ENCODE measurements at places on chromosomes 3 and 15.

GRCh38 chr15:48550822-48551525 is 94.5 kb downstream of the FBN1 start:
- no peak for DNase-seq

DNA sequence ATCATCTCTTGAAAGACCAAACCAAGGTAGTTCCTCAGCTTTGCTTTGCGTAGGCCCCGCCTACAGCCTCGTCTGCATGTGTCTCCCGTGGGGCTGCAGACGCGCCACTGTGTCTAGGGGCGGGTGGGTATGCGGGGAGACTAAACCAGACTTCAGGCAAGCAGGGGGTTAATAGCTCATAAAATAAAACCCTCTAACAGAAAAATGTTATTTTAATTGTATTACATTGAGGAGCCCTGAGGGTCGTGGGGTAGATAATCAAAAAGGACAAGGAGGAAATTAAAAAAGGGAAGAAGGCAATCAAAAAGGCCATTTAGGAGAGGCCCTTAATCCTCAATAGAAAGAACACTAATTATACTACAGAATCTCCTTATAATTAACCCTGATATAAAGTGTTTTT is 247.6 kb upstream of the ICE2 start:
- no peak for DNase-seq

- no peak for DNase-seq
Observed at GRCh38 chr3:129702934-129703712, 96.6 kb upstream of the PLXND1 start.

DNA sequence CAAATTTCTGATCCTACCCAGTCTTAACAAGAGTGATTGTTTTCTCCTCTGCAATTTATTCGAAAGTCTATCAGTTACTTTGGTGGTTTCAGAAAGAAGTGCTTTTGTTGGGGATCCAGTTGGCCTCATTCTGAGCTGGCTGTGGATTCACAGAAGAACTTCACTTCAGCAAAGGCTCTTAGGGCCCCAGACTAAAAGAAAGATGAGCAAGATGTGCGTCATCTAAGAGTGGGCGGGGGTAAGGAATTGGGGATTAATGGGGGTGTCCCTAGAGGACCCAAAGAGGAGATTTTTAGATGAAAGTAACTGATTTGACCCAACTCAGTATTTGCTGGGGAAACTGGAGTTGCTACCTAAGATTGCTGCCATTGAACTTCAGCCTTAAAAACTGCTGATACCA is 63.9 kb upstream of the TSEN2 start:
- DNase-seq = no peak

DNA sequence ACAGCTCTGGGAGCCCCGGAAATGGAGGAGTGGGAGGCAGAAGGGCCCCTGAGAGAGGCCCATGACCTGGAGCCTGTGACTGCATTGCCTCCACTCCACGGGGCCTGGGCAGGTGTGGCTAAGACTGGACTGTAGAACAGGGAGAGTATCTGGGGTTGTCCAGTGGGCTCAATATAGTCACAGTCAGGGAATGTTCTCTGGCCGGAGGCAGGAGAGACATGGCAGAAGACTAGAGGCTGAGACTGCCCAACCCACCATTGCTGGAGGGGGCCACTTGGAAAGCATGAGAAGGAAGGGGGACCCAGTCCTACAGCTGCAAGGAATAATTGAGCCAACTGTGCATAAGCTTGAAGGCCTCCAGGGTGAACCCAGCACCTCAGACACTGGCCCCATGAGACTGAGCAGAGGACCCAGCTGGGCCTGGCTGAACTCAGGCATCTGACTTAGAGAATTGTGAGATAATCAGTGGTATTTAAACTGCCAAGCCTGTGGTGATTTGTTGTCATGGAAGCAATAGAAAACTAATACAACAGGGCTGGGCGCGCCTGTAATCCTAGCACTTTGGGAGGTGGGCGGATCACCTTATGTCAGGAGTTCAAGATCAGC is 33.1 kb downstream of the NIPA2 start:
- no peak for DNase-seq

GRCh38 chr3:159789742-159790635 is 198.6 kb upstream of the IL12A start:
- no peak for DNase-seq

DNA sequence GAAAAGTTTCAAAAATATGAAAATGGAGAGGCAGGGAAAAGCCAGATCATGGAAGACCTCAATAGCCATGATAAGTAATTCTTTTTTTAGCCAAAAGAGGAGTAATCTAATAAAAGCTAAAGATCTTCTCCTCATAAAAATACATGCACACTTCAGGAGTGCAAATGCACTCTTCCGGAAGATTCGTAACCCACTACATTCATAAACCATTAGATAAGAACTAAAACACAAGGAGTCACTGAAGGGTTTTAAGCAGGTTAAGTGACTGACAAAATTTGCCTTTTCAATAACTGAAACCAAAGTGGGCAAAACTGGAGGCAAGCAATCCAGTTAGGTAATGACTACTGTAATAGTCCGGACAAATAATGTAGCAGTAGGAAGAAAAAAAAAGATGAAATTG is 46.0 kb downstream of the UBE3A start:
- DNase-seq = no peak

- DNase-seq = peak; percentile 18
Observed at GRCh38 chr3:189862385-189862998, 231.3 kb downstream of the TP63 start.

DNA sequence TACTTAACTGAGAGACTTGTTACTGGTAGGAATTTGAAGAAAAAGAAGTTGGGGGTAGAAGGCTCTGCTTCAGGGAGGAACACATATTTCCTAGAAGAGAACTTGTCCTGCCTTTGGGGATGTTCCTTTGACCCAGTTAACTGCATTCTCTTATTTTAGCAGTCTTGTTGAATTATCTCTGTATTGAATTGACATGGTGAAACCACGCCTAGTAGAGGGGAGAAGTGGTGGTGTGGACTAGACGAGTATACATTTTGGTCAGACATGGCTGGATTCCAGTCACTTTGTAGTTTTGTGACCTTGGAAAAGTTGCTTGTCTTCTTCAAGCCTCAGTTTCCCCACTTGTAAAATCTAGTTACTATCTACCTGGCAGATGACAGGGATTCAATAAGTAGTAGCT is 87.8 kb downstream of the FNDC3B start:
- no peak for DNase-seq

- DNase-seq = no peak
Observed at GRCh38 chr15:45224621-45225217, 27.3 kb upstream of the SLC28A2 start.

GRCh38 chr3:195221876-195222617 is 48.9 kb downstream of the XXYLT1 start:
- no peak for DNase-seq

- DNase-seq = no peak
Observed at GRCh38 chr3:26292780-26293179, 329.8 kb upstream of the LRRC3B start.

GRCh38 chr3:63287610-63288009 is 9.5 kb downstream of the SYNPR start:
- no peak for DNase-seq

- DNase-seq = no peak
Observed at GRCh38 chr3:148131990-148132638, 565.6 kb upstream of the AGTR1 start.

DNA sequence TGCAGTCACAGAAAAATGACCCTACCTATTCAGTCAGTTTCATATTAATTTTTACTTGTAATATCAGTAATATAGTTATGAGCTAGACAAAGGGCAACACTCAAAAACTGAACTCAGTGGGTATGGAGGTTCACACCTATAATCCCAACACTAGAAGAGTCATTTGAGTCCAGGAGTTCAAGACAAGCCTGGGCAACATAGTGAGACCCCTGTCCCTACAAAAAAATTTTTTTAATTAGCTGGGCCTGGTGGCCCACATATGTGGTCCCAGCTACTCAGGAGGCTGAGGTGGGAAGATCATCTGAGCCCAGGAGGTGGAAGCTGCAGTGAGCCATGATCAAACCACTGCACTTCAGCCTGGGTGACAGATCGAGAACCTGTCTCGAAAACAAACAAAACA is 3.1 kb downstream of the TMF1 start:
- no peak for DNase-seq

- no peak for DNase-seq
Observed at GRCh38 chr3:115052906-115053305, 94.2 kb downstream of the ZBTB20 start.

DNA sequence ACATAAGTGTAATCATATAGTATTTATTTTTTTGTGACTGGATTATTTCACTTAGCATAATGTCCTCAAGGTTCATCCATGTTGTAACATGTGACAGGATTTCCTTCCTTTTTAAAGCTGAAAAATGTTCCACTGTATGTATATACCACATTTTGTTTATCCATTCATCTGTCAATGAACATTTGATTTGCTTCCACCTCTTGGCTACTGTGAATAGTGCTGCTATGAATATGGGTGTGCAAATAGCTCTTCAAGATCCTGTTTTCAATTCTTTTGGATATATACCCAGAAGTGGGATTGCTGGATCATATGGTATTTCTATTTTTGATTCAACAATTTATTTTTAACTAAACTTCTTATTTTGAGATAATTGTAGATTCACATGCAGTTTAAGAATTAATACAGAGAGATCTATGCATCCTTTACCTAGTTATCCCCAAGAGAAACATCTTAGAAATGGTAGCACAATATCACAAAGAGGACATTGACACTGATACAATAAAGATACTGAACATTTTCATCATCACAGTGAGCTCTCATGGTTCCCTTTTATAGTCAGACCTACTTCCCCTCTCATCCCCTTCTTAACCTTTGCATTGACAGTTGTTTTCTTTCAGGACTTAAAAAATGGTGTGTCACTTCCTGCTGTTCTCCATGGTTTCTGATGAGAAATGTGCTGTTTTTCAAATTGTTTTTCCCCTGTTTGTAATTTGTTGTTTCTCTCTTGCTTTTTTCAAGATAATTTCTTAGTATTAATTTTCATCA is 90.1 kb downstream of the SATB1 start:
- peak; percentile 51 for DNase-seq

GRCh38 chr3:9183811-9184460 is 65.5 kb downstream of the SRGAP3 start:
- DNase-seq = no peak

DNA sequence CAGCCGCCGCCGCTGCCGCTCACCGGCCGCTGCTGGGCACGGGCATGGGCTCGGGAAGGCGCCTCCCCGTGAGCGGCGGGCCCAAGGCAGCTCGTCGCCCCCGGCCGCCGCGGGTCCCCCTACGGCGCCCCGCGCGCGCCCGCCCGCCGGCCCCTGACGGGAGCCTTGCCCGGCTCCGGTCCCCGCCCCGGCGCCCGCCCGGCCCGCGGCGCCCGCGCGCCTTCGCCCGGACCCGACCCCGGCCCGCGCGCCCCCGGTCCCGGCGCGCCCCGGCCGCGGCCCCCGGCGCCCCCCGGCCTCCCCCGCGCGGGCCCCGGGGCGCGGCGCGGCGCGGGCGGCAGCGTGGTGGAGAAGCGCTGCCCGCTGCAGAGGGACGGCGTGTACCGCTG is 177.7 kb downstream of the OR4M2 start:
- DNase-seq = no peak

DNA sequence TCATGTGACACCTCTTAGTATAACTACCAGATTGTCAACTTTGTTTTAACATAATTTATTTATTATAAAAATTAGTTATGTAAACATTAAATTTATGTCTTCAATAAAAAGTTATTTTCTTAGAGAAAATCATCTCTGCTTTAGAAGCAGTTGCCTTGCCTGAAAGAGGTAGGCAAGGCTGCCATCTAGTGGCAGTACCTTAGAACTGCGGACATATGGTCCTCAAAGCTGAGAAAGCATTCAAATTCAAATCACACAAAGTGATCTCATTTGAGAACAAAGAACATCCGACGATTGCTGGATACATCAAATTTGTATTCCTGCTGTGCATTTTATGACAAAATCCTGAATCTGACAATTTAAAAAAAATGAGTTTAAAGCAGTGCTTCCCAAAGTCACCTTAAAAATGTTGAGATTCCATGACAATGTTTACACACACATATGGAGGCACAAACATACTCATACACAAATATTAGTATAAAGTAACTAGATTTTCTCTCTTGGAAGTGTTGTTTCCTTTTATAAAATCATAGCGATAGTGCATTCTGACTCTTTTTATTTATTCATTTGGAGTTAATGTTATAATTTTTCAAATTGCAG is 617.4 kb downstream of the CADM2 start:
- no peak for DNase-seq

DNA sequence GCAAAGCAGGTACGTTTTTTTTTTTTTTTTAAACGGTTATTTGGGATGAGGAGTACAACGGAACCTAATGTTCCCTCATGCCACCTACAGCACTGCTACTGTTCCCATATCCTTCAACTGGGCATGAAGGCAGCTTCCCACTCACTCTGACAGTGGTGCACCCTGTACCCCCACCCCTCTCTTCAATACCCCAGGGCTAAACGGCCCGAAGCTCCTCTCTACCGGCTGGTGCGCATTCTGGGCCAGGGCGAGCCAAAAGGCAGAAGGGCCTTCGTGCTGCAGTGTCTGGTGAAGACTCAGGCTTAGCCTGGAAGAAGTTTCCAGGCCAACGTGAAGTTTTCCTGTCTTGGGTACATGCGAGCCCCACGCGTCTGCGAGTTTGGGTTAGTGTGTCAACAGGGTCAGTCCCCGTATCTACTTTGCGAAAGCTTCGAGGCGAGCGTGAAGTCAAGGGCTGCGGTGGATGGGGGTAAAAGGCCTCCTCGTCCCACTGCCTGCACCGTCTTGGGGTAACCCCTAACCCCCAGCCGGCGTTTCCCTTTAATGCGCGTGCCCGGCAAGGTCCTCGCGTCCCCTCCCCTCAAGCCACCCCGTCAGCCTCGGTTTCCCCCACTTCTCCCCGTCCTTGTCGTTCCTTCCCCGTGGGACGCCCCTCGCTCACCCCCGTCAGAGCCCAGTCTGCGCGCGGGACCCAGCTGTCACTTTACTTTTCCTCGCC is 765 bp upstream of the UBE2E2 start:
- no peak for DNase-seq

- DNase-seq = no peak
Observed at GRCh38 chr3:32392536-32393302, 1.1 kb downstream of the CMTM7 start.

DNA sequence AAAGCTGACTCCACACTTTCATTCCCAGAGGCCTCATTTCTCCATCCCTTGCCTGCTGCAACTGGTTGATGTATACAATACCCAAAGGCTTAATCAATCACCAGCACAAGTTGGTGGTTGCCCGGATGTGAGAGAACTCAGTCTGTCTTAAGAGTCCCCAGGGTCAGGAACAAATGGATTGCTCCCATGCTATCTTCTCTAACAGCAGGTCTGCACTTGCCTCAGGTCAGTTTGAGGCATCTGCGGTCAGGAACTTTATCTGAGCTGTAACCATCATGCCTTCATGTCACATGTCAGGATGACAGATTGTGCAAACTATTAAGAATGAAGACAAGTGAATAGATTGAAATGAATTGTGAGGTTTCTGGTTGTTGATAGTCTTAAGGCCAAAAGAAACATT is 56.1 kb downstream of the BFSP2 start:
- DNase-seq = no peak

GRCh38 chr15:93454788-93455187 is 365.8 kb upstream of the RGMA start:
- no peak for DNase-seq

GRCh38 chr3:67489816-67490215 is 164.6 kb downstream of the SUCLG2 start:
- no peak for DNase-seq

Data from SIG-M5 (cell line).